Eye (tissue), 1 donor: ENCODE measurements at places on chromosomes 16 and 17.

GRCh38 chr17:773467-774312 lies 8.4 kb downstream of the GLOD4 start:
- no peak for DNase-seq

DNA sequence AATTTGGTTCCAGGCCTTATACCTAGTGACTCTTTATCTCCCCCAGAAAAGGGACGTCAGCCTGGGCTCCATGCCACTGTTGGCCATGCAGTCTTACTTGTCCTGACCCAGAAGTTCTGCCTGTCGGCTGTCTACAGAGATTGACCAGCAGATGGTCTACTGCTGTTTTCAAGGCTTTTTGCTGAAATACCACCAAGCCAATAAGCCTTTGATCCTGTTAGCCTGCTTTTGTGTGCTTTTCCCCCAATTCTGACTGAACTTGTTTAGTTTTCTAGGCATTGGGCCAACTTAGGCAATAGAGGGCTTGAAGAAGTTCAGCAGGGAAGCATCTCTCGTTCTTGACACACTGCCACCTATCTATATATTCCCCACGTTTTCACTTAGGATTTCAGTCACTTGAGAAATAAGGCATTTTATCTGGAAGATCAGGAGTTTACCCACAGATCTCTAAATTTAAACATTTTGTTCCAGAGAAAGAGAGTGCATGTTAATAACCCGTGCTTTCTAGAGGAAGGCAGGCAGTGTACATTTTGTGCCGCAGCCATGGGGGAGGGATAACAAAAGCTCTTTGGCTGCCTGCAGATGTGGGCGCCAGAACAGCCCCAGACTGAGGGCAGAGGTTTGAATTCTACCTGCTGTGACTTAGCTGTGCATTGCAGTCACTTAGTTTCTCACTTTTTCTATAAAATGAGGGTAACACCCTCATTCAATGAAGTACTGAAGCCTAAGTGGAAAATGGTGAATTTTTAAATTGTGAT lies 12.3 kb upstream of the CARMIL2 start:
- peak; percentile 30 for DNase-seq

DNA sequence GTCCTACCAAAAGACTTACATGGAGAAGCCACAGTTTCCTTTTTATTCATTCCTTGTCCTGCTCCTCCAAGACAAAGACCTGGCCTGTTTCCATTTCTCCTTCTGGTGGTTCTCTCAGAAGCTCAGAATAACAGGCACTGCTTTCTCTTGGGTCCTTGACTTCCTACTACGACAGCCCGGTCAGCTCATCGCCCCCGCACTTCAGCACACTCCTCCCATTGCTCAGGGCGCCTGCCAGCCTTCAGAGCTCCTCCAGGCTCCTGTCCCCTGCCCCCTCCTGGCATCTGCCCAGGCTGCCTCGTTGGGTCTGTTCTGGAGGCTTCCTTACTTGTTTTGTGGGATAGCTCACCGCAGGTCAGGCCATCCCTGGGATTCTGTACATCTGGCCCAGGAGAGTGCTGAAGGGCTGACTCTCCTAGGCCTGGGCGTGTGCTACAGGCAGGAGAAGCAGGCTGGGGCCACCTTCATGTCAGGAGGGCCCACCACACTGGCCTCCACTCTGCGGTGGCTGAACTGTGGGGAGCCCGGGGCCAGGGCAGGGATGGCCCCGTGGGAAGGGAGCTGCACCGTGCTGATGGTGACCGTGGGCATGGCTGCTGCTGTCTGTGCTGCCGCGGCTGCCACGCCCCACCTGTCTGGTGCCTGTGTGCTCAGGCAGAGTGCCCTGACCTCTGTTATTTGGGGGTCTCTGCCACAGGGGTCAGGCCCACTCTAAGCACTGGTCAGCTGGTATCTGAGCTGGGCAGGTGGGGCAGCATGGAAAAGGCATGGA lies 17.7 kb downstream of the TCF25 start:
- DNase-seq = no peak

DNA sequence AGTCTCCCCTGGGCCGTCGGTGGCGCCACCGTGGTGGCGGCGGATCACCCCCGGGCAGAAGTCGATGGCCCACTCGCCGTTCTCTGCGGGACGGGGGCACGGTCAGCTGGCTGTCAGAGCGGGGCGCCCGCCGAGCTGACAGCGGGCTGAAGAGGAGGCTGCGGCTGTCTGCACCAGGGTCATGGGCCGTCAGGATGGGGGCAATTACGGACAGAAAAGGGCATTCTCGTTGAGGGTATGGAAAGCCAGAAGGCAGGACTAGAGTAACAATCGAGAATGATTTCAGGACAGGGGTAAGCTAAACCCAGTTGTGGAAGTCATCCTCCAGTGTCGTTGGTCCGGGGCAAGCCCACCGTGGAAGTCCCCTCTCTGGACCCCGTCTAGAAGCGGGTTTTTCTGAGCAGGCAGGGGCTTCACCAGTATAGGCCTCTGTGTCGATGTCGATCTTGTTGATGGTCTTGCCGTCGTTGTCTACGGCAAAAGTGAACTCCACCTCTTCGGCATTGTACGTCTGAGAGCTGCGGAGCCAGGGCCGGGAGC lies 1.7 kb downstream of the CHRNE start:
- DNase-seq = peak; percentile 51

- DNase-seq = peak; percentile 84
Measured at GRCh38 chr17:20203761-20204263, 194.7 kb downstream of the SPECC1 start.

DNA sequence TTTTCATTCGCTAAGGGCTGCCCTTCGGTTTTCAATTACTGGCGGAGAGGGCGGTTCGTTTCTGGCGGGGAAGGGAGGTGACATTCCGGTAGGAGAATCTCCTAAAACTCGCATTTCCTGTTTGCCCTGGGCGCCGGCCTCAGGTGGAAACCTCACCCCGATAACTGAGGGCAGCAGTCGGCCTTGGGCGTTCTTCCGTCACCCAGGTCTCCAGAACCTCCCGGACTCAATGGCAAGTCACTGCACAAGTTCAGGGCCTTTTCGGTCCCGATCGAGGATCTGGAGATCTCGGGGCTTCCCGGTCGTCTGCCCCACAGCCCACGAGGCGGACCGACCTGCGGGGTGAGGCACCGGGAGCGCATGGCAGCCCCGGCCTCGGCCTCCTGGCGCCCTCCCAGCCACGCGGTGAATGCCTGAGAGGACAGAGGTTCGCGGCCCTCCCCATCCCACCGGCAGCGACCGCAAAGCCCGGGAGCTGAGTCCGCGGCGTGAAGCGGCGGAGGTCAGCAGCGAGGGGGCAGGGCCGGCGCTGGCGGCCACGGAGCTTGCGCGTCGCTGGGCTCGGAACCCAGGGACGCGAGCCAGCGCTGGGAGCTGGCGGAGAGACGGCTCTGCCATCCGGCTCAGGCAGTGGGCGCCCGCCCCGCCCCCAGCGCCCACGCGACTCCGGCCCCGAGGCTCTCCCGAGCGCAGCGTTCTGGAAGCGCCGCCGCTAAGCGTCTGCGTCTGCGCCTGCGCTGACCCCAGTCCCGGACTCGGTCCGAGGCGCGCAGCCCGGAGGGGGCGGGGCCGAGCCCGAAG lies 58.4 kb downstream of the SRL start:
- peak; percentile 97 for DNase-seq

- no peak for DNase-seq
Measured at GRCh38 chr17:78892936-78893379, 10.0 kb downstream of the CEP295NL start.
